ENCODE measurements at places on chromosomes 5 and 9. TPM values are rescaled to one million over a fixed set of nuclear protein-coding genes. Genes with fewer than 3 reads are reported as not detected.

ELOVL7 gene
- total RNA-seq: 5.5 TPM

LTC4S gene
- 15.1 TPM for total RNA-seq

STKLD1 gene
- not detected for total RNA-seq

TRUB2 gene
- 9.1 TPM for total RNA-seq

PCDHGA11 gene
- total RNA-seq: 3.1 TPM

APBA1 gene
- 6.1 TPM for total RNA-seq

PPWD1 gene
- 28.2 TPM for total RNA-seq

WDR70 gene
- 37.7 TPM for total RNA-seq

OTP gene
- not detected for total RNA-seq

PCDHB2 gene
- 2.3 TPM for total RNA-seq

CCL27 gene
- not detected for total RNA-seq

PCDHB14 gene
- total RNA-seq: 2.0 TPM

SGCD gene
- total RNA-seq: 1.1 TPM

FBLL1 gene
- not detected for total RNA-seq

GCNT1 gene
- total RNA-seq: 21.0 TPM

EQTN gene
- total RNA-seq: not detected

PKD2L2 gene
- total RNA-seq: not detected

PCDHA10 gene
- total RNA-seq: 0.79 TPM

TSSK1B gene
- not detected for total RNA-seq

LMBRD2 gene
- 12.0 TPM for total RNA-seq

ABLIM3 gene
- total RNA-seq: 151 TPM

HAPLN1 gene
- total RNA-seq: not detected

GDA gene
- not detected for total RNA-seq

RMND5B gene
- total RNA-seq: 23.3 TPM

PDZD2 gene
- total RNA-seq: 43.5 TPM

GFI1B gene
- total RNA-seq: not detected

All from omental fat pad (tissue), 4 donors.